CD4-positive, alpha-beta memory T cell (primary cell): ENCODE measurements at places on chromosomes 4 and X.

DNA sequence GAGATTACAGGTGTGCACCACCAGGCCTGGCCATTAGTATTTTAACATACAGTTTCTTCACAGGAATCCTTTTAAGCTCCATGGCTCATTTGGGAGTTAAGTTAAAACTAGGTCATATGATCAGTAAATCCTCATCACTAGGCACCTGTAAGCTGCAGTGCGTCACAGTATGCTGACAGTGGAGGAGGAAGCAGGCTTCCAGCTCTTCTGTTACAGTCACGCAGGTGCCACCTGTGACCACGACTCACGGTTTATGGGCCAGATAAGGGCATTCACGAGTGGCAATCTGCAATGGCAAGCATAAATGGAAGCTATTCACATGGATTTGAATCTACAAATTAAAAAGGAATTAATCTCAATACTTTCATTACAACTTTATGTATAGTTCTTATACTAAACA lies 129.4 kb upstream of the BCOR start:
- DNase-seq: no peak

DNA sequence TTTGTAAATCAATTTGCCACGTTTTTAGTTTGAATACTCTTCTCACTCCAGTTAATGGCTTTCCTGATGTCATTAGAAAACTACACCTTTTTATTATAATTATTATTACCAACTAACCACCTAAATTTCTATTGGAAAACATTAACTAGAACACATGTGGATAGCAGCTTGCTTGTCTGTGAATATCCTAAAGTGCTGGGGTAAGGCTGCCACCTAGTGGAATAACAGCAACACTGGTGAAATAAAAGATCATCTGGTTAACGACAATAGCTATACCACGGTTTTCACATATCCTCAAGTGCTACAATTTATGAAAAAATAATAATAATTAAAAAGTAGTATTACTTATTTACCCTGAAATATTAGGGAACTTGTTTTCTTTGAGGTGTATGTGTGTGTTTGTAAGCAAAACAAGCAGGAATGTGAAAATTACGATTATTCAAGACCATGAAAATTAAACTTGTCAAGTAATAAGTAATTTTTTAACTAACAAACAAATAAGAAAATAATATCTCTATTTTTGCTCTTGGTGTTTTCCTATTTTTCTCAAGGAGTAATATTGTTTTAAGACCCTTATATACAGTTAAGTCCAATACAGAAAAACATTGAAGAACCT lies 130.1 kb upstream of the TECRL start:
- no peak for DNase-seq

DNA sequence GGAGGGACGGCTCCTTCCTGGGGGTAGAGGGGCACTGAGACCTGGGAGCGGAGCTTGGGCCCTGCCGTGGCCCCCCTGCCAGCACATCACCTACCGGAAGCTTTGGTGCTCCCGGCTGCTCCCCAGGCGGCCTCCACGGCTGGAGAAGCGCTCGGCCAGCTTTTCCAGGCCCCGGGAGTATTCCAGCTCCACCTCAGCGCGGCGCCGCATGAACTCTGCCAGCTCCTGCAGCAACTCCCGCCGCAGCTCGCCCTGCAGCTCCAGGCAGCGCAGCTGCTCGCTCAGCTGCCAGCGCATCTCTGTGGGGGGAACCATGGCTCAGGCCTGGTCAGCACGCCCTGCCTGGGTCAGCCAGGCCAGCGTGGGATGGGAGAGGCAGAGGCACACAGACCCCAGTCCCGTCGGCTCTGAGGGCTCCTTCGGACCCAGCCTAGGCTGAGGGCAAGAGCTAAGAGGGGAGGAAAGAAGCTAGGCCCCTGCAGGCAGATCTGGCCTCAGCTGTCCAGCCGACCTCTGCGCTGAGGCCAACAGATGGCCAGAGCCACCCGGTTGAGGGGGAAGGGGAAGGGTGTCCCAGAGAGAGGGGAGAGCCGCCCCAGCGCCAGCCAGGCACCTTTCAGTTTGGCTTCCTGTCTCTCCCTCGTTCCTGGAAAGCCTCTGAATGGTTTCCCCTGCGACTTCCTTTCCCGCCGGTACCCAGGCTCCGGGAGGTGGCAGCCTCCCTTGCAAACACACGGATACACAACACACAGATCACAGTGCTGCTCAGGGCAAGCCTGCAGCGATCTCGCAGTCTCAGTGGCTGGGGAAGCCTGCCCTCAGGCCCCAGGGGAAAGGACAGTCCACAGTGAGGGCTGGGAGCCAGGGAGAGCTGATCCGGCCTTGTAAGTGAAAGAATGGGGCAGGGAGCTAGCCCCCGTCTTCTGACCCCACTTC lies 4.3 kb downstream of the ARHGAP4 start:
- DNase-seq: no peak

- no peak for DNase-seq
Measured at GRCh38 chr4:11069581-11070211, 359.0 kb downstream of the HS3ST1 start.

GRCh38 chrX:14675500-14675899 lies 146.2 kb downstream of the GLRA2 start:
- no peak for DNase-seq
